ENCODE measurements at places on chromosomes 13 and 19.

- DNase-seq = no peak
Observed at GRCh38 chr13:102487330-102487729, 85.5 kb upstream of the FGF14 start.

GRCh38 chr19:18871543-18871942 lies 24.4 kb downstream of the CERS1 start:
- DNase-seq = no peak

- DNase-seq = no peak
Observed at GRCh38 chr19:13086341-13086740, 16.3 kb downstream of the LYL1 start.

- no peak for DNase-seq
Observed at GRCh38 chr19:51691584-51692428, 1.3 kb upstream of the SPACA6 start.

GRCh38 chr19:53621885-53622740 lies 9.7 kb upstream of the DPRX start:
- no peak for DNase-seq

Data from neural crest cell (in vitro differentiated cells).